ENCODE measurements at places on chromosomes 4 and X. TPM values are rescaled to one million over a fixed set of nuclear protein-coding genes. Genes with fewer than 3 reads are reported as not detected.

Gene DCLK2
- total RNA-seq: 5.2 TPM

Gene TMEM47
- 23.5 TPM for total RNA-seq

Gene SOX3
- not detected for total RNA-seq

Gene MECP2
- total RNA-seq: 47.1 TPM

GRCh38 chrX:36443007-36443406 is 523.5 kb downstream of the CFAP47 start:
- no peaks in the 10 kb centered on the region for H3K36me3 ChIP-seq
- no peak for DNase-seq
- no peaks in the 10 kb centered on the region for H3K27me3 ChIP-seq
- H3K27ac ChIP-seq: no peak overlapping the region
- no peak overlapping the region for H3K4me3 ChIP-seq

GRCh38 chrX:115949900-115950822 is 220.4 kb upstream of the AGTR2 start:
- H3K27me3 ChIP-seq: no peaks in the 10 kb centered on the region
- H3K27ac ChIP-seq: no peak overlapping the region
- H3K4me1 ChIP-seq: no peaks in the 10 kb centered on the region
- no peak for DNase-seq

- no peaks in the 10 kb centered on the region for H3K27me3 ChIP-seq
- no peaks in the 10 kb centered on the region for H3K36me3 ChIP-seq
- peak; percentile 7 for DNase-seq
- no peak overlapping the region for H3K4me3 ChIP-seq
- H3K27ac ChIP-seq: no peak overlapping the region
- no peaks in the 10 kb centered on the region for H3K4me1 ChIP-seq
Observed at GRCh38 chr4:47239649-47240048, 208.3 kb downstream of the GABRB1 start.

GRCh38 chr4:41784191-41784979 is 35.9 kb upstream of the PHOX2B start:
- H3K4me3 ChIP-seq: no peak overlapping the region
- no peaks in the 10 kb centered on the region for H3K27me3 ChIP-seq
- H3K27ac ChIP-seq: no peak overlapping the region
- no peak for DNase-seq

GRCh38 chr4:185304541-185304940 is 91.2 kb downstream of the LRP2BP start:
- DNase-seq: no peak
- no peaks in the 10 kb centered on the region for H3K36me3 ChIP-seq
- H3K27ac ChIP-seq: peak overlapping the region; percentile 69
- H3K4me3 ChIP-seq: no peak overlapping the region
